ENCODE measurements at places on chromosomes 7 and 10.

- no peak for DNase-seq
Observed at GRCh38 chr10:93576888-93577287, 10.4 kb downstream of the FFAR4 start.

DNA sequence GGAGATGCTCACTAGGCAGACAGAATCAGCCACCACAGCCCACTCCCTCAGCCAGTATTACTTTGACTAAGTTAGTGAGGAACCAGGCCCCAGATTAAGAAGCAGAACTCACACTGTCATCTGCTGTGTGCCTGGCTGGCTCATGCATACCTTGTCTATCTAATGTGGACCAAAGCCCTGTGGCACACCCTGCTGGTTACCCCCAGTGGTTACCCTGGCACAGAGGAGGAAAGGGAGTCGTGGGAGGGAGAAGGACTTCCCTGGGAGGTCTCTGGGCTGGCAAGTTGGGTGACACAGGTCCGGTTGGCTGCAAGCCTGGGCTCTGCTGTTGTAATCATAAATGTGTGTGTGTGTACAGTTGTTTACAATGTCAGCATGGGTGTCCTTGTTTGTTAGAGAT is 7.5 kb upstream of the SH2D4B start:
- DNase-seq = no peak

DNA sequence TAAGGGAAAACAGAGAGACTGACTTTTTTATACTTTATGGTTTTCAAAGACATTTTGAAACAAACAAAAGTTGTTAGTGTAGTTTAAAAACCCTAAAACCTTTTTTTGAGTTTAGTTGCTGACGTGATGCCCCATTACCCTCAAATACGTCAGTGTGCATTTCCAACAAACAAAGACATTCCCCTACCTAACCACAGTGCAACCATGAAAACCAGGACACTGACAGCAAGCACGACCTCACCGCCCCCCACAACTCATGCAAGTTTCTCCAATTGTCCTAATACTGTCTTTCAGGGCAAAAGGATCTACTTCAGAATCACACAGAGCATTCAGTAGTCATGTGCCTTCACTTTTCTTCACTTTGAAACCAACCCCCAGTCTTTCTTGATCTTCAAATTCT is 75.0 kb downstream of the WNT2 start:
- DNase-seq = no peak

DNA sequence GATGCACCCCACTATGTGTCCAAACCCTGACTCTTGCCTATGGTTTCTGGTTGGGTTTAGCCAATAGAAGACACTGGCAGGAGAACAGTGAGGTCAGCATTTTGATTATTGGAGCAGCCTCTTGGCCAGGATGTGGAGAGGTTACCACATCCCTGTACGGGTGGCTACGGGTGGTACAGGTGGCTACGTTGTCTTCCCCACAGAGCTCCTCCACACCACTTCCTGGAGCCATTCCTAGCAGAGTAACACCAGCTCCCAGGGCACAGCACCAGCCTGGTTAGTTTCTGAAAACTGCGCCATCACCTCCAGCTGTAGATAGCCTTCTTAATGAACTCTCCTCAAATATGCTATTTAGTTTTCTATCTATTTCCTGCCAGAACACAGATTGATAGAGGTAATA is 445.2 kb downstream of the INHBA start:
- no peak for DNase-seq

DNA sequence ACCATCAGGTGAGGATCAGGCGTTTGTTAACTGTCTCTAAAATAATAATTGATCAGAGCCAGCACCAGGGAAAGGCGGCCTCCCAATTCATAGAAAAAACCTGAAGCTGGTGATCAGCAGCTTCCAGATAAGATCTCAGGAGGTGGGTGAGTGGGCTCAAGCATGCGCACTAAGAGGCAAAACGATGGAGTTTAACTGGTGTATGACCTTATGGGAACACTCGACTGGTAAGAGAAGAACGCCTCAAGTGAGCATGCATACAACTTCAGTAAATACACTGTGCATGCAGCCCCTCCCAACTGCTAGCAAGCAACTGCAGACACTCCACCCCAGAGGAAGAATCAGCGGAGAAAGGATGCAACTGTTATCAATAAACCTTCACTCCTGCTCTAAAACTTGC is 18.1 kb downstream of the RAPGEF5 start:
- DNase-seq = no peak

DNA sequence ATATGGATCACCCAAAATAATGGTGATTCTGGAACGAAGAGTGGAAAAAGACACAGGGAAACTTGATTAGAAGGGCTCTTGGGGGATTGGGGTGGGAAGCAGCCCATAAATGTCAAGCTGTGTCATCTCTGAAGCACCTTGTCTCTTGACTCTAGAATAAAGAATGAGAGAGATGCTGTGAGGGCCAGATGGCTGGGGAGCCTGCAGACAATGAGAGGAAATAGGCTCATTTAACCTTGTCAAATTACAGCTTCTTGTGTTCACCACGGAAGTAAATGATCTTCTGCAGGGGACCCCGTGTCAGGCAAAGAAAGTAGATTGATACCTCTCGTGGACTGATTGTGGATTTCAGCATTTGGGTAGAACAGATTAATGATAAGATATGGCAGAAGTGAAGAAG is 159.3 kb downstream of the ST7 start:
- no peak for DNase-seq

DNA sequence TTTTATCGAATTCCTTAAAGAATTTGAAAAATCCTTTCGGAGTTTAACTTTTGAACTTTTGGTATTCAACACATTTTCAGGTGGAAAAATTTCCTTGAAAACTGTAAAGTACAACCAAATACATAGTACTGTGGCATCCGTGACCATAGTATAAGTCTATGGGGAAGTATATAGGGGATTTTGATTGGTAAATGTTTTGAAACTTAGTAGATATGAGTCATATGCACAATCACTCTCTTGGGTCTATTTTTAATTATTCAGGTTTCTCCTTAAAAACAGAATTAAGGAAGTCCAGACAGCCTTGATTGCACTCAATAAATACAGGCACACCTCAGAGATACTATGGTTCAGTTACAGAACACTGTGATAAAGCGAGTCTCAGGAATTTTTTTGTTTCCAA is 64.2 kb downstream of the AVL9 start:
- DNase-seq = no peak
